ENCODE measurements at places on chromosomes 1 and 21.

DNA sequence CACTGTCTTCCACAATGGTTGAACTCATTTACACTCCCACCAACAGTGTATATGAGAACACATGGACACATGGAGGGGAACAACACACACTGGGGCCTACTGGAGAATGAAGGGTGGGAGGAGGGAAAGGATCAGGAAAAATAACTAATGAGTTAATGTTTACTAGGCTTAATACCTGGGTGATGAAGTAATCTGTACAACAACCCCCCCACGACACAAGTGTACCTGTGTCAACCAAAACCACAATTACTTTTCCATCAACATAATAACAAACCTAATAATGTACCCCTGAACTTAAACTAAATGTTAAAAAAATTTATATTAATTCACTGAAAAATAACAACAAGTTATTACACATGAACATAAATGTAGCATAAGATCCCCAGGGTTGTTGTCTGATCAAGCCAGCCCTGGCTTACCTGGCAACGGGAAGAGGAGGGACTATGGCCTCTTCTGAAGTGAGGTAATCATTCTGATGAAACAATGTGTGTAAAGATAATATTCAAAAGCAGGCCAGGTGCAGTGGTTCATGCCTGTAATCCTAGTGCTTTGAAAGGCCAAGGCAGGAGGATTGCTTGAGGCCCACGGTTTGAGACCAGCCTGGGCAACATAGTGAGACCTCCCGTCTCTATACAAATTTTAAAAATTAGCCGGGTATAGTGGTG lies 40.8 kb upstream of the HEATR1 start:
- DNase-seq: no peak

GRCh38 chr1:167173516-167174184 lies 47.0 kb upstream of the POU2F1 start:
- DNase-seq: no peak

- DNase-seq: no peak
These were observed 29.6 kb downstream of the GNG12 start for GRCh38 chr1:67803380-67804279.

GRCh38 chr1:225596736-225597135 lies 56.2 kb downstream of the ENAH start:
- DNase-seq: no peak

DNA sequence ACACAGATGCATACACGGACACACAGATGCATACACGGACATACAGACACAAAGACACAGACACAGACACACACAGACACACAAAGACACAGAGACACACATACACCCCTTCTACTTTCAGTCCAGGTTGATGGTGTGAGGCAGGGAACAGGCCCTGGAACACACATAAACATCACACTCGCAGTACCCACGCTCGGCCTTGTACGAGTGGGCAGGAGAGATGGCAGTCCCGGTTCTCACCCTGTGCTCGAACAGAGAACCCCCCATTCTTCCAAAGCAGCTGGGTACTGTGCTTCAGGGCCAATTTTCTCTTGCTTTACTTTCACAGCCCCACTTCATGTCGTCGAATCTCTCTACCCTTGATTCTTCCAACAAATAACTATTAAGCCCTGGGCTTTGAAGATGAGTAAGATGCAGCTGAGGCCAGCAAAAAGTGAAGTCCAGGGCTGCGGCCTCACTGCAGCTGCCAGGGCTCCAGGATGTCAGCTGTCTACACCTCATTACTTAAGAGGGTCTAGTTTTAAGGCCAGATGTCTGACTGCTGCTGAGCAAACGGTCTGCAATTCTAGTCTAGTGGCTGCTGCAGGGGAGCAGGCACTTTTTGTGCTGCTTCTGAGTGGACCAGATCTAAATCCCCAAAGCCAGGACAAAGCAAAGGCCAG lies 90.1 kb downstream of the PGBD5 start:
- no peak for DNase-seq

GRCh38 chr1:114164840-114165543 lies 11.3 kb upstream of the SYT6 start:
- DNase-seq: no peak

- DNase-seq: no peak
These were observed 185.0 kb downstream of the TGFBR3 start for GRCh38 chr1:91700771-91701471.

DNA sequence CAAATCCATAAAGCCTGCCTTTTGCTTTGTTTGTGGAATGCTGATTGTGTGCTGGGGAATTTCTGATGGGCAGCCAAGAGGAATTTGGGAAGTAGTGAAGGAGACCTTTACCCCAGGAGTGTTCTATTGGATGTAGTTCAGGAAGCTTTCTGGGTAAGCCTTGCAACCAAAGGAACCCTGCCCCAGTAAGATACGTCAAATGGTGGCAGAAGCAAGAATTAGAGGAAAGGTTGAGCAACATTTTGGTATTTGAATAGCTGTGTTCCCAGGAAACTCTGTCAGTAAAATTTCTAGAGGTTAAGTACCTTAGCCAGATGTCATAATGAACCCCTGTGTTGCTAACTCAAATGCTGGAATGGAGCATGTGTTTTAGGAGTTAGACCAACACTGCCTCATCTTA lies 6.4 kb downstream of the MGST3 start:
- DNase-seq: no peak

DNA sequence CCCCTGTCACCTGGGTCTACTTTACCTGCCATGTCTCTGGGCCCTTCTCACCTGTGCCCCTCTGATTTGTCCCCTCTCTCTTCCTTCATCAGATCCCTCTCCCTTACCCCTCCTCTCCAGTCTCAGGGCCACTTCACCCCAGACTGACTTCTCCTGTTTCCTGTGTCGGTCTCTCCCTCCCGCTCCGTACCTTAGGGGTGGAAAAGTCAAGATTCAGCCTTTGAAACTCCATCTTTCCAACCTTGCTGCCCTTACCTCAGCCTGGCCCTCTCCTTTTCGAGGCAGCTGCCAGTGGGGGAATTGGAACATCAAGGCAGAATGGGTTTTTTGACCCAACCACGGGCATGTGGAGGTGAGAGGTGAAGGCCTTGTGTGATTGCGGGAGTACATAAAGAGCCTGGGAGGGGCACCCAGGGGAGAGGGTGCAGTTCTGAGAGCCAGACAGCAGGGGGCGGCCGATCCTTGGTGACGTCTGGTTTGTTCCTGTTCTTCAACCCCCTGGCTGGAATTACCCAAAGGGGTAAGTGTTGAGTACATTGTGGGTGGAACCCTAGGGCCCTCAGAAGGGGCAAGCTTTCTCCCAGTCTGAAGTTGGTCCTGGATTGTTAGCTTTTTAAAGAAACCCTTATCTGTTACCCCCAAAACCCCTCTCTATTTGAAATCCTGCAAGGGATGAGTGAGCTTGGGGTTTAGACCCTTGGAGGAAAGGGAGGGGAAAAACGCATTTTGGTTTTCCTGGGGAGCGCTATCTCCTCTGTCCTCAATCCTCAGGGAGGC lies 12.3 kb upstream of the DMBX1 start:
- DNase-seq: peak; percentile 74

GRCh38 chr1:5373281-5373680 lies 618.9 kb downstream of the NPHP4 start:
- no peak for DNase-seq

DNA sequence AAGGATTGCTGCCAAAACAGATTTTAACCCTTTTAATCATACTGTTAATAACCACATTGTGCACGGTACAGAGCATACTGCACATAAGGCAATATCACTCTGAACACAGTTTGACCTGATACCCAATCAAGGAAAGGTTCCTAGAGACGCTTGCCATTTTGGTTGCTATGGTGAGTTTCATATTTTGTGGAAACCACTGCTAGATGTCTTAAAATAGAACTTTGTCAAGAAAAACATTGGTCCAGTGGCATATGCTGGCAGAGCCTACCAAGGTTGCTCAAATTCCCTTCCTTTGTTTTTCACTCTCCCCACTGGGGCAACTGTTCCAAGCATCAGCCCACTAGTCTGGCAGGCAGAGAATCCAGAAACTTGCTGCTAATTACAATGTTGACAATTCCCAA lies 114.8 kb upstream of the DPYD start:
- DNase-seq: no peak

GRCh38 chr1:16677552-16678431 lies 11.0 kb upstream of the RNU1-3 start:
- DNase-seq: peak; percentile 65

DNA sequence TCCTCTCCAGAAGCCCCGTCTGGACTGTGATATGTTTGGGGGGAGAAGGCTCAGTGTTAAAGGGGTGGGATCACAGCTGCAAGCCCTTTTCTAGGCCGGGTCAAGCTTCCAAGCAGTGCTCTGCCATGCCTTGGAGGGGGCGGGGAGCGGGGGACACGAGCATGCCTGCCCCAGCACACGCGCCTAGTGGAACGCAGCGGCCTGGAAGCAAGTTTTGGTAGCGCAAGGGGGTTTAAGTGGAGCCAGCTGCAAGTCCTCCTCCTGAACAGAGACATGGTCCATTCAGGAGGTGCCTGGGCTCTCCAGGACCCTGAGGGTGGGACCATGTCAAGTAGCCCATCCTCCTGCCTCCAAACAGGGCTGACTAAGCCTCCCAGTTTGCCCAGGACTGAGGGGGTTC lies 112.2 kb downstream of the CASZ1 start:
- DNase-seq: no peak

DNA sequence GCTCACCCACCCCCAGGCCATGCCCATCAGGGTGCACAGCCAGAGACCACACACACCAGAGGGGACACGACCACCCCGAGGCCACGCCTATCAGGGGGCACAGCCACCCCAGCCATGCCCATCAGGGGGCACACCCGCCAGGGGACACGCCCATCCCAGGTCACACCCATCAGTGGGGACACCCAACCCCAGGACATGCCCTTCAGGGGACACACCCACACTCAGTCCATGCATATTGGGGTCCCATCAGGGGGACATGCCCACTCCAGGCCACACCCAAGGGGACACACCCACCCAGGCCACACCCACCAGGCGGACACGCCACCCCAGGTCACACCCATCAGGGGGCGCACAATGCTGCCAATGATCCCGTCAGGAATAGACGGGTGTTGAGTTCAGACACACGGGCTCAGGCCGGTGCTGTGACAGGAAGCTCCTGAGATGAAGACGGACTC lies 20.7 kb downstream of the MCM3AP start:
- DNase-seq: no peak

DNA sequence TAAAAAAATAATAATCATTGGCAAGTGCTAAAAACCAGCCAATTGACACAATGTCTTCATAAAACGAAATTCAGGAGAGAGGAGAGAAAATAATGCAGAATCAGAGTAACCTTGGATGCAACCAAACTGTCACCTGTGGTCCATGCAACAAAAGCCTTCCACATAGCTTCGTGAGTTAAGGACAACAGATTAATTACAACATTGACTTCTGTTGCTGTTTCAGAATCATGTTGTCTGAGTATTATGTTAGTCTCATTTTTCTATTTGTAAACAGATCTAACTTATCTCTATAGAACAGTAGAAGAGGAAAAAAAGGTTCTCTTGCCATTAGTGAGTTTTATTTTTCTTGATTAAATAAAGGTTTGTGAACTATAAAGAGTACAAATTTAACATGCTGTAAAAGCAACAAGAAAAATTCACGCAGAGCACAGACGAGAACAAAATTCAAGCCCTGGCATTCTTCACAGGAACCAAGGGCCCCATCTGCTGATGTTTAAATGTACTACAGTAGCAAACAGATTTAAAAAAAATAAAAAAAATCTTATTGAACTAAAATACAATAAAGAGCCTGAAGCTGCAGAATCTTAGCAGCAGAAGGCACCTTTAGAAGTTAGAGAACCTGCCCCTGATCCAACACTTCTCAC lies 381.1 kb upstream of the PKN2 start:
- no peak for DNase-seq

DNA sequence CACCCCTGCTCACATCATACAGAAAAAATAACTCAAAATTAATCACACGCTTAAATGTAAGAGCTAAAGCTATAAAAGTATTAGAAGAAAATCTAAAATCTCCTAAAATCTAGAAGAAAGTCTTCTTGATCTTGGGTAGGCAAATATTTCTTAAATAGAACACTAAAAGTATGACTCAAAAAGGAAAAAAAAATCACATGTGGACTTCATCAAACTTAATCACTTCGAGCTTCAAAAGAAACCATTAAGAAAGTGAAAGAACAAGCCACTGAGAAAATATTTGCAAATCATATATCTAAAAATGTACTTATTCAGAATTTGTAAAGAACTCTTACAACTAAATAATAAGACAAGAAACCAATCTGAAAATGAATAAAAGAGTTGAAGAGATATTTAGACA lies 32.7 kb downstream of the LRRC52 start:
- no peak for DNase-seq

DNA sequence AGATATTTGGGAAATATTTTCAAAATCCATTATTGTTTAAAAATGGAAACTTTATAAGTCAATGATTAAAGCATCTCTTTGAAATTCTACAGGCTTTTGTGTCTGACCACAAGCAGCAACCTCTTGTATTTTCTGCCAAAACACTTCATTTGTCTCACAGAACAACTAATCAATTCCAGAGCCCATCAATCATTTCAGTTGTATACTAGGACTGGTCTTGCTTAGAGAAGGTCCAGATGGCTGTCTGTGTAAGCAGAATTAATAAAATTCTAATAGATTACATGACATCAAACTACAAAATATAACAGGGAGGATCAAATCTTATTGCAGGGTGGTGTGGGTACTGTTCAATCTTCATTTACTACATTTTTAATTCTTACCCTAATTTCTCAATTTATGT lies 76.4 kb downstream of the ACBD6 start:
- no peak for DNase-seq

DNA sequence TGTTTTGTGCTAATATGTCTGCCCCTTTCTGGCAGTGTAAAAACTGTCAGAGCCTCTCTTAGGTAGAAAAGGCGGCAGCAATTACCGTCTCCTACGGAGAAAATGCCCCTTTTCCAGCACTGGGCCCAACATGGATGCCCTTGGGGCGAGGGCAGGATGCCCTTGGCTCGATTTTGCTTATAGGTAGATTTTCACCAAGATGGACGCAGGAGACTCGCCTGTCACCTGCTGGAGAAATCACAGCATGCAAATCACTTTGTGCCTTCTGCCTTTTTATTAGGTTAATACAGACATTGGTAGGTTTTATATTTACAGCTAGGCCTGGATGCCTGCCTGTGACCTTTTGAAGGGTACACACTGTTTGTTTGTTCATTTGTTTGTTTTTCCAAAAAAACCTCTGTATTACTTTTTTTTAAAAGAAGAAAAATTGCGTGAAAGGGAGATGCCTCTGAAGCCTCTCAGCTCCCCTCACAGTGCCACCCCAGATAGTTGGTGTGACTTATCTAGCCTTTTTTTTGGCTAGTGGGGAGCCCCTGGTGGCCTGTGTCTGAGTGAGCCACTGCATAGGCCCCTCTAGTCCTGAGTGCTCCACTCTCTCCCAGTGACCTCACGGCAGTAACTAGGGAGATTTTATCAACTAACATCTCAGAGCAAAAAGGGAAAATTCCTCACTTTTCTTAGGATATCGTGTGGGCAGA lies 2.5 kb downstream of the ATP1B1 start:
- no peak for DNase-seq

GRCh38 chr1:9850442-9851162 lies 26.8 kb upstream of the CLSTN1 start:
- no peak for DNase-seq

- DNase-seq: no peak
These were observed 132.7 kb downstream of the CCDC185 start for GRCh38 chr1:223525957-223526356.

- DNase-seq: no peak
These were observed 82.4 kb downstream of the COL11A1 start for GRCh38 chr1:103025858-103026409.

Measured in CD4-positive, alpha-beta T cell treated with Interleukin-1 beta for 1 hour (primary cell).